ENCODE measurements at places on chromosomes 4 and X.

GRCh38 chrX:103614999-103615398, 7.2 kb downstream of the TCEAL3 start:
- no peak for DNase-seq

DNA sequence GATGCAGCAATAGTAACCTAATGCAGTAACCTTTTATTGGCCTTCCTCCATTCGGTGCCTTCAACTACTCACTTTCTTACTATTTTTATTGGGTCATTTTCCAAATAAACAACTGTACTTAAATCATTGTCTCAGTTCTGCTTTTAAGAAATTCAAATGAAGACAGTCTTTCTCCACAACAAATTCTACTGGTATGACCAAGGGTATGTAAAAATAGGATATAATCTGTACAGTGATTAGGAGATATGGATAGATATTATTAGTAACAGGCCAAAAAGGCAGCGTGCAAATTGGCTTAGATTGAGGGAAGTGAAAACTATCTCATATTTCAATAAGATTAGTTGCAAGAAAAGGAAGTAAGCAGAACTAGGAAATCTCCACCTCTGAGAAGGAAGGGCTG, 177.4 kb upstream of the PPP1R2C start:
- no peak for DNase-seq

DNA sequence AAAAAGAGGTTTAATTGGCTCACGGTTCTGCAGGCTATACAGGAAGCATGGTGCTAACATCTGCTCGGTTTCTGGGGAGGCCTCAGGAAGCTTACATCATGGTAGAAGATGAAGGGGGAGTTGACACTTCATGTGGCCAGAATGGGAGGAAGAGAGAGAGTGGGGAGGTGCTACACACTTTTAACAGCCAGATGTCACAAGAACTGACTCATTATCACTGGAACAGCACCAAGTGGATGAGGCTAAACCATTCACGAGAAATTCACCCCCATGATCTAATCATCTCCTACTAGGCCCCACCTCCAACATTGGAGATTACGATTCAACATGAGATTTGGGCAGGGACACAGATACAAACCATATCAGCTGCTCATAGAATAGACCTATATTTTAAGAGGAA, 255.8 kb downstream of the OPHN1 start:
- no peak for DNase-seq

GRCh38 chrX:24153178-24153795, 3.8 kb downstream of the ZFX start:
- DNase-seq, result no peak

- DNase-seq, result no peak
Measured at GRCh38 chr4:120897981-120898719, 24.4 kb downstream of the PRDM5 start.

DNA sequence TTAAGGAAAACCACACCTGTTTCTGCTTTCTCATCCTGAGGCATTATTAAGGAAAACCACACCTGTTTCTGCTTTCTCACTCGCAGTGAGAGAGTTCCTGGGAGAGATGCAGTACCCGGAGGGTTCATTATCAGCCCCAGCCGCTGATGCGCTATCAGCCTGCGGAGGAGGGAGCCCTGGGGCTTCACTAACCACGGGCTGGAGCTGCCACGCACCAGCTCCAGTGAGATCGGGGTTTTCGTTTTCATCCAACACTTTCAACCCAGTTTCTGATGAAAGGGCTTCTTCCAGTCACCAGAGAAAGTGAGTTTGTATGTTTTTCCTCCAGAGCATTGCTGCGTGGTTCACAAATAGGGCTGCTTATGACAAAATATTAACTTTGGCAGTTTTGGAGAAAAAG, 93.2 kb upstream of the PRKX start:
- DNase-seq, result no peak

GRCh38 chr4:83772685-83773084, 236.8 kb downstream of the GPAT3 start:
- no peak for DNase-seq

DNA sequence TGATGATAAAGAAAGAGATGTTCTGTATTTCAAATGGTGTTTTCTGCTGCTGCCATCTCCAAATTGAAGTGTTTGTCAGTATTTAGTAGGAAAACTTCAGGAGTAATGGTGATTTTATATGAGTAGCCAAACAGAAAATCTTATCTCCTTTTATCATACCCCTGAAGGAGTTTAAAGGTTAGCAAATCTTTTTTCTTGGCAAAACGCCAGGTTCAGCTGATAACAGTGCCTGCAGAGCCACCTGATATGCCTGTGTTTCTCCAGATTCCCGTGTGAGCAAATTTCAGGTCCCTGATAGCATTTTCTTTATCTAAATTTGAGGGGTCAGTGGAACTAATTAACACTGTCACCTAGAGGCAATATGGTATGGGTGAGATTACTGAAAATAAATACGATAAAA, 65.8 kb upstream of the ETNPPL start:
- DNase-seq, result no peak

GRCh38 chrX:135340831-135341230, 31.6 kb downstream of the ETDC start:
- no peak for DNase-seq

DNA sequence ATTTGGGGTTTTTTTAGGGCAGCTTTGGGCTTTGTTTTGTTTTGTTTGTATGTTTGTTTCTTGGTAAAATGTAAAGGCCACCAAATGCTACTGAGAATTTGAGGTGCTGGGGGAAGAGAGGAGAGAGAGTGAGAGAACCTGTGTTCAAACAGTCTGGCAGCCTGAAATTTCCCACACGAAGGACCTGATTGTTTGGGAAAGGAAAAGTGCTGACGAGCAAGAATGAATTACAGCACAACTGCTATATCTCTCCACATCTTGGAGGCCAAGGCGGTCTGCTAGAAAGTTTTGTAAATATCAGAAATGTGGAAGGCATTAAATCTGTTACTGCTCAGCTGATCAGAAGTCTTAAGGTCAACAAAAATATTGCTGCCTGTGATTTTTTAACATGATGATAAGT, 170.5 kb downstream of the PALLD start:
- no peak for DNase-seq

GRCh38 chr4:55887594-55887993, 34.1 kb downstream of the EXOC1 start:
- DNase-seq, result no peak

GRCh38 chrX:106201502-106202178, 33.5 kb downstream of the PWWP3B start:
- DNase-seq, result no peak

DNA sequence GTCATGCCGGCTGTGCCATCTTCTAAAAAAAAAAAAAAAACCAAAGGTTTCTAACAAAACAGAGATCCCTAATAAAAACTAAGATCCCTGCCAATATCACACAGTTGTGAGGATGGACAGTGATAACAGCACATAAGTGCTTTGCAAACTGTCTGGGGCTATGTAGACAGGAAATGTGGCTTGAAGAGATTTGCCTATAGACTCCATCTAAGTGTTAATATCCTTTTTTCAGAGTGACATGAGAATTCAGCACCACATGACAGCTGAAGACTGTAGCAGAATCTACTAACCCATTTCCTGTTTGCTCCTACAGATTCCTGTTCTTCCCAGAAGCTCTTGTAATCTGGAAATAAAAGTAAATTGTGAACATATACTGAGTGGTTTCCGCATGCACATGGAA, 215.4 kb downstream of the KDR start:
- no peak for DNase-seq

DNA sequence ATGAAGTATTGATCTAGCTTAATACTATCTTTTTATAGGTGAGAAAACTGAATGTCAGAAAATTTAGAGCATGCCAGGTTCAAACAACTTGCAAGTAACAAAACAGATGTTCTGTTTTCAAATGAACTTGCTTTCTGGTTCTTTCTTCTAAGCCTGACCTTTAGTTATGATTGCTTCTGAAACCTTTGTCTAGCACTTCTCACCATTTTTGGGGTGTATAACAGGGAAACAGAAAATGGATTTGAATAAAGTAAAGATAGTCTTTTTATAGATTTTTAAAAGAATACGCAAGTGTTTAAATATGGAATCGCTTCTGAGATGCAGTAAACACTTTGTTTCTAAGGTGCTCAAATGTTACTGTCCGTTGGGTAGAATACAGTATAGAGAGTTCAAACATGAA, 687.2 kb upstream of the CPEB2 start:
- DNase-seq, result no peak

DNA sequence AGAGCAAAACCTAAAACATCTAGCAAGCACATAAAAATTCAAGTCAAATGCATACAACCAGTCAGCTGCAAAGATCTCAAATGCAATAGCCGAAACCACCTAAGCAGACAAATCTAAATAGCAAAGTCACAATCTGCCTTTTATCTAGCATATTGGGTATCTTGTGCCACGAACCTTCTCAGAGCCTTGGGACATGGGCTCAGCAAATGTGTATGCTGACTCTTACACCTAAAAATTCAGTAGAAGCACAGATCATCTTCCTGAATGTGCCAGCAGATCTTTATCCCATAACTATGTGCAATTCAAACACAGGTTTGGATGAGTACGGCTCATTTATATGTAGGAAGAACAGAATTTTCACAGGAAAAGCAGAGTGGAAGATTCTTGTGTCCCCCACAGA, 492.1 kb downstream of the INPP4B start:
- DNase-seq, result no peak

GRCh38 chr4:182916483-182917181, 554 bp downstream of the DCTD start:
- DNase-seq, result no peak

DNA sequence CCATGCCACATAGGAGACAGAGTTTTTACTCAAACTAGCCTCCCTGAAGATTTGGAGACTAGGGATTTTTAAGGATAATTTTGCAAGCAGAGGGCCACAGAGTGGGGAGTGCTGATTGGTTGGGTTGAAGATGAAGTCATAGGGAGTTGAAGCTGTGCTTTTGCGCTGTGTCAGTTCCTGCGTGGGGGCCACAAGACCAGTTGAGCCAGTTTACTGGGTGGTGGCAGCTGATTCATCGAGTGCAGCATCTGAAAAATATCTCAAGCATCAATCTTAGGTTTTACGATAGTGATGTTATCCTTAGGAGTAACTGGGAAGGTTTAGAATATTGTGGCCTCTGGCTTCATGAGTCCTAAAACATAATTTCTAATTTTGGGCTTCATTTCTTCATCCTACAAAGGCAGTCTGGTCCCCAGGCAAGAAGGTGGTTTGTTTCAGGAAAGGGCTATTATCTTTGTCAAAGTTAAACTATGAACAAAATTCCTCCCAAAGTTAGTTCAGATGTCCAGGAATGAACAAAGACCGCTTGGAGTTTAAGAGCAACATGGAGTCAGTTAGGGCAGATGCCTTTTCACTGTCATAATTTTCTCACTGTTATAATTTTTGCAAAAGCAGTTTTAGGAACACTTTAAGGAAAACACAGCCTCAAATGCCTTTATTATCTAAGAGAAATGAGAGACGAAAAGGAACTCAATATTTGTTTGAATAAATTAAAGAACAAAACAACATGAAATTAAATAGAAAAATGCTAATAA, 960.8 kb upstream of the PRKX start:
- DNase-seq, result no peak

DNA sequence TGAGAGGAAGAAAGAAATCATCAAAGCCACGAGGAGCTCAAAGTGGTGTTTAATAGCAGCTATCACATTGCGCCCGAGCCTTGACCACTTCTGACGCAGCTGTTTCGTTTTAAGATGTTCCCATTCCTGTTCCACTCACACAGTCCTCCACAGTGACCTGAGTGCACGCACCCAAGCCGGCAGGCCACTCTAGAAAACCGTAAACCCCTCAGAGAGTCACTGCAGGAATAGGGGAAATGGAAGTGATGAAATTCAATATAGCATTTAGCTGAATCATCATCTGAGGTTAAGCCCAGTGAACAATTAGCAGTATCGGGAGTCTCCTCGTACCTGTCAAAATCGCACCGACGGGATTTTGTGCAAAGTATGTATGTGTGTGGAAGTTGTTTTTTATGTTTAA, 17.9 kb upstream of the HAND2 start:
- DNase-seq, result no peak

GRCh38 chrX:16603822-16604221, 46.1 kb upstream of the S100G start:
- no peak for DNase-seq

DNA sequence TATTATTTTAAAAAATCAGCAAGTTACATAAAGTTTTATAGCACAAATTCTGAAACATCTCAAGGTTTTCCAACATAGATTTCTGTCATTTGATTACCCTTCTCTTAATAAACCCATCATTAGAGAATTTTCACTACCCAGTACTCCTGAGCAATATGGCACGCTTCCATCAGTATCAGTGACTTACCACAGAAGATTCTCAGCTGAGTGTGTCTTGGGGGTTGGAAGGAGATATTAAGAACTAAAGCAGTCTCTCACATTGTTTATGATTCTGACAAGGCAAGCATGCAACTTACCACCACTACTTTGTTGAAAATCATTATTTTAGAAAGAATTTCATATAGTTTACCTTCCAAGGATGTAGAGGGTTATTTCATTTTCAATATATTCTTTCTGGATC, 67.7 kb downstream of the INPP4B start:
- no peak for DNase-seq

DNA sequence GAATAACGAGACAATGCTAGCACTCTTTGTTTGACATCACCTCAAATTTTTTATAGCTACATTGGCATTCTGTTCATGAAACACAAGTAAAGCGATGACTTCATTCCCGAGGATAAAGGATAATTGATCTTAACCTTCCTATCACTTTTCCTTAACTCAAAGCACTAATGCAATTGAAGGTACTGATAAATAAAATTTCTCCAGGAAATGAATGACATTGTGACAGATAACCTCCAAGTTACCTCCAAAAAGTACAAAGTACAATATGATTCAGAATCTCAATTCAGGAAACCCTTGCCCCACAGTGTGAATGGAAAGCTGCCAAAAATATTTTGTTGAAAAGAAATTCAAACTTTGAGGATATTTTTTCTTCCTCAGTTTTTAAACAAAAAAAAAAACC, 1.8 kb downstream of the PRSS12 start:
- no peak for DNase-seq

- DNase-seq, result no peak
Measured at GRCh38 chr4:179615704-179616103, 2173.5 kb upstream of the AGA start.

GRCh38 chr4:8762356-8762755, 109.3 kb downstream of the HMX1 start:
- DNase-seq, result no peak

DNA sequence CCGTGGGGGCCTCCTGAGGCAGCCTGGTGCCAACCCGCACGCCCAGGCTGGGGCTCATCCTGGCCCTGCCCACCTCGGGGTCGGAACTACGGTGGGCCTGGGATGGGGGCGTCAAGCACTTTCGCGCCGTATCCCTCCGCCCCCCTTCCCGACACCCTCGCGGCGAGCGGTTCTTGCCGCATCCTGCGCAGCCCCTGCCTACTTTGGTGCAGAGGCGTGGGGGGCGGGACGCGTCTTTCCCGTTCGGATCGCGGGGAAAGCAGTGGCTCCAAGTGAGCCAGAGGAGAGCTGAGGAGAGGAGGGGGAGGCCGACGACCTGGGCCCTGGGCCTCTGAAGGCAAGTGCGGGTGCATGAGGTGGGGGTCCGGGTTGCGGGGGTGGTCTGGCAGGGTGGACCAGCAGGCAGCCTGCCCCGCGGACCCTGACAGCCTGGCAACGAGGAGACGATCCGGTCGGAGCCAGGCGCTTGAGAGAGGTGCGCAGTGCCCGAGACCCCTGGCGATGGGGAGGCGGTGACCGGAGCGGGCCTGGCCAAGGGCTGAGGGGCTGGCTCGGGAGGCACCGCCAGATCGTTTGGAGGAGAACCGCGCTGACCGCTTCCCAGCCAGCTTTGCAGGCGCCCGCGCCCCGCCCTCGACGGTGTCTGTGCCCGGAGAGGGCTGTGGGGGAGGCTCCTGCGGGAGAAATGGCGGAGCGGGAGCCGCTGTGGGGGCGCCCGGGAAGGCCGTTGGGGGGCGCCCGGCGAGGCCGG, at the start of gene GPRASP2:
GPRASP2 (plus strand) TSS at position 233 of the 751 bp plus-strand sequence. CDS start 2,422 bp downstream, outside the sequence.
- no peak for DNase-seq

GRCh38 chr4:5618051-5618960, 90.1 kb downstream of the EVC2 start:
- DNase-seq, result no peak

Data from smooth muscle cell of the brain vasculature (primary cell).